ENCODE measurements at places on chromosomes 11 and 22. TPM values are rescaled to one million over a fixed set of nuclear protein-coding genes. Genes with fewer than 3 reads are reported as not detected.
A peak's percentile ranks its signal among the peaks of the same experiment; 100 is the strongest.

DDIAS gene
- 5.9 TPM for polyA plus RNA-seq

SERHL2 gene
- polyA plus RNA-seq: 6.9 TPM

KLHL35 gene
- polyA plus RNA-seq: 1.4 TPM

DNA sequence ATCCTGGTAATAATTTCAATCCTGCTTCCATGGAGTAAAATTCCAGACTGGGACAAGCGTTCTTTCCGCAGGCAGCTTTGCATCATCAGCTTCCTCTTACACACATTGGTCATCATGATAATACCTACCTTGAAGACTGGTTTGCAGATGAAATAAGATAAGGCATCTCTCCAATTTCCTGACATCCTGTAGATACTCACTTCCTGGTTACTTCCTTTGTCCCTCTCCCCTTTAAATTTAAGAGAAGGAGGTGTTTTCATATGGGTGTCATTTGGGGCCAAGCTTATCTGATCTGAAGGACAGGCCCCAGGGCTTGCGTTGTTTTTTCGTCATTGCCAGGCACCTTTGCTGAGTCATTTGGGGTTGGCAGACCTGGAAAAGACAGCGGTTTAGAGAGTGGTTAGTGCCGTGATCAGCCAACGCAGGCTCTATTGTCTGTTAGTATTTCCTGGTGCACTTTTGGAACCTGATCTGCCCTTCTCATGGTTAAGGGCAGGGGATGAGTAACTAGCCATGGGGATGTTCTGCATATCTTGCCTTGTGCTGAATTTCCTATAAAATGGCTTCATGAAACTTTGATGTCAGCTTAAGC is 24.1 kb downstream of the GRAMD1B start:
- DNase-seq: no peak

DNA sequence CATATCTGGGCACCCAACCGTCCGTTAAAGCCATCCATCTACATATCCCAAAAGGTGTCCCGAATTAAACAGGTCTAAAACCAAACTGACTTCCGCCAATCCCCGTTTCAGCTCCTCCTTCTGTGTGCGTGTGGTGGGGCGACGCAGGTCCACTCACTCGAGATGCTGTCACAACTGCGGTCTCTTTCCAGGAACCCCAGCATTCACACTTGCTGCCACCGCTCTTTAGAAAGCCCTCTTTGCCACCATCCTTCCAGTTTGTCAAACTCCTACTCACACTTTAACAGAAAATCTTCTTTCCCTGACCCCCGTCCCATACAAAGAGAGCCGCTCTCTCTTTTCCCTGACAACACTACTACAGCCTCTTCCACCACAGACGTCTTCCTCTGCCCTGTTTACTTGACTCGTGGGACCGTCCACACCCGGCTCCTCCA is 467 bp downstream of the ESS2 start:
- DNase-seq: no peak

DNA sequence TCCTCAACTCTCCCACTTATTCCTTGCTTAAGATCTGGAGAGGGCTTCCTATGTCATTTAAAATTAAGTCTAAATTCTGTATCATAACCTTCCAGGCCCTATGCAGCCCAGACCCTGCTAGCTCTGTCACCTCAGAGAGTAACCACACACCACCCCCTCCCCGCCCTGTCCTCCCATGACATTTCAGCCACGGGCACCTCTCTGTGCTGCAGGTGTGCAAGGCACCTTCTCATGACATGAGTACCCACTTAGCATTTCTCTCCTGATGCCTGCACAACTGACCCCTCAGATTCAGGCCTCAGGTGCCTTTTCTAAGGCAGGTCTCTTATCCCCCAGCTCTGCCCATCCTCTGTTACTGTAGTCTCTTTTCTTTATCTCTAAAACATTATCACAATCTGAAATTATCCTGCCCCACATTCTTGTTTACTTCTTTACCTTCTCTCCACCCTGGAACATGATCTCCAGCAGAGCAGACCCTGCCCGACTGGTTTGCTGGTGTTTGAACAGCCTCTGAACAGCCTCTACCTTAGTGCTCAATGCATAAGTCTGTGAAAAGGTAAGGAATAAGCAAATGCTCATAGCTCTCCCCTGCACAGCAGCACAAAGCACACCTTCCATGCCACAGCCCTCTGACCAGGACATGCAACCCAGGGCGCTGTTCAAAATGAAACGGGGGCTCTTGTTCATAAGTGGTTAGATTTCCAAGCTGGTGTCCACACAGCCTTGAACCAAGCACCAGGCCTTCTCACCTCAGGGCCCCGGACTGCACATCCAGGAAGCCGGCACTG is 196.1 kb upstream of the B3GAT1 start:
- peak; percentile 18 for DNase-seq

Measured in right lung (tissue), 10 donors.